Caco-2 (cell line): ENCODE measurements at places on chromosomes 5 and 9. TPM values are rescaled to one million over a fixed set of nuclear protein-coding genes. Genes with fewer than 3 reads are reported as not detected.

DNA sequence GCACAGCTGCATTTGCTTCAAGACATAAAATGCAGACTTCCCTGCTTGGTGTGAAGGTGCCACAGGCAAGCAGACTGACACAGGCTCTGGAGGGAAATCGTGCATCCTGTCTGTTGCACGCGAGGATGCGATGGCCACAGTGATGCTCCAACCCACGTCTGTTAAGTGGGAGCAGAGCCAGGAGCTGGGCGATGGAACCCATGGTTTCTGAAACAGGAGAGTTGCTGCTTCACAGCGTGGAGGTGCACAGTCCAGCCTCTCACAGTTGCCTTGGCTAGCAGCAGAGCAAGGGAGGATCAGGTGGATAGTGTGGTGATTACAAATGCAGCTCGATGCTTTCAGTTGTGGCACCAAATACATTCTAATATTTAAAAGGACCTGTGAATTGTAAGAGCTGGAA lies 108.8 kb downstream of the TENT4A start:
- DNase-seq, result no peak

GRCh38 chr9:127595611-127596010 lies 16.5 kb upstream of the STXBP1 start:
- no peak for DNase-seq

- no peak for DNase-seq
Observed at GRCh38 chr5:112693301-112693700, 44.4 kb upstream of the APC start.

Gene PDGFRB
- total RNA-seq, result 5.9 and 7.2 TPM in 2 replicates

Gene SMARCA2
- total RNA-seq, result 7.9 and 13.5 TPM in 2 replicates

DNA sequence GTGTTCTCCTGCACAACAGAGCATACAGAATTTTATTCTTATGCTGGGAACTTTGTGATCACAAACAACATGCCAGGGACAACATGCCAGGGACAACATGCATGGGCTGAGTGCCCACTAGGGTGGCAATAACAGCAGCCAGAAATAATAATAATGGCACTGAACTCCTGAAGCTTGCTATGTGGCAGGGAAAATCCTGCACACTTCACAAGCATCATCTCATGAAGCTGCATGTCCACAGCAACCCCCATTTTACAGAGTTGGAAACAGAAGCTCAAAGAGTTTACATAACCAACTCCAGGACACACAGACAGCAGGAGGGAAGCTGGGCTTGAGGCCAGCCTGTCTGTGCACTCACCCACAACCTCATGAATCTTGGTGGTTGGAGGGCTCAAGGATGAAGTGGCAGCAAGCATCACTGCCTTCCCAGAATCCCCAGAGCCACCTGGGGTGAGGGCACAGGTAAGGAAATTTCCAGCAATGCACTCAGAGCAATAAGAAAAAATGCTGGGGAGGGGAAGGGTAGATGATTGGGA lies 111.4 kb downstream of the GABBR2 start:
- no peak for DNase-seq

DNA sequence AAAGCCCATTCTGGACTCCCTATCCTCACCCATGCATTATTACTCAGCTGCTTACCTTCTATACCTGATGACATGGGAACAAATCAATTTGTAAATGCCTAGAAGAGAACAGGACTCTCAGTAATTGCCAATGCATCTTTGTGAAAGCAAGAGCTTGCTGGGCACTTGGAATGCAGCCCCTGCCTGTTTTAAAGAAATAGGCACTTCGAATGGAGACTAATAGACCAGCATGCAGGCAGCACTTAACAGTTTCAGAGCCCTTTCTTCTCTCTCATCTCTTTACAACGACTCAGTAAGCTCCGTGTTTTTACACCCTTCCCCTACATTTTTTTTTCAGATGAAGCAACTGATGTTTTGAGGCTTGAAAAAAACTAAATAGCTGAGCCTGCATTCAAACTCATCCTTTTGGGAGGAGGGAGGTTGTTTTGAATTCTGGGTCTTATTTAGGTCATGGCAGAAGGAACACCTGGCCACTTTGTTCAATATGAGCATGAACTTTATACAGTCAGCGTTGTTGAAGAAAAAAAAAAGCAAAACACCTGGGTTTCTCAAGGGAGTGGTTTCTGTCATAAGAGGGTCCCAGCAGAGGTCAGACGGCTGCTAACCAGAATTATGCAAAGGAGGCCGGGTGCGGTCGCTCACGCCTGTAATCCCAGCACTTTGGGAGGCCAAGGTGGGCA lies 34.6 kb upstream of the WHRN start:
- DNase-seq, result no peak

Gene SPATA31D4
- total RNA-seq, result not detected in 2 replicates

DNA sequence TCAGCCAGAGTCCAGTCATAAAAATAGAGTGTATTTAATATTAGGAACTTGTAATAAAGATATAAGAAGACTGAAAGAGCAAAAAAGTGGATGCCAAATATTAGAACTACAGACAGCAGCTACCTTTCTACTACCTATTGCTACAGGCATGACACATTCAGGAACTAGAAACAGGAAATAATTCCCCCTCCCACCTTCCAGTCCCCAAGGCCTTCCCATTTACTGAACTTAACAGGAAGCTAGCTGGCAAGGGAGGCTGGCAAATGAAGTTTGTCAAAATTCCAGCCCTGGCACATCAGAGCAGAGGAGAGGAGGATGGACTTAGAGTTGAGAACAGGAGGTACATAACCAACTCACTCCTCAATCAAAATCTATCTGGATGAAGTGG lies 50.2 kb upstream of the RIC1 start:
- no peak for DNase-seq

Gene KLF4
- 4.9 and 7.2 TPM in 2 replicates for total RNA-seq

DNA sequence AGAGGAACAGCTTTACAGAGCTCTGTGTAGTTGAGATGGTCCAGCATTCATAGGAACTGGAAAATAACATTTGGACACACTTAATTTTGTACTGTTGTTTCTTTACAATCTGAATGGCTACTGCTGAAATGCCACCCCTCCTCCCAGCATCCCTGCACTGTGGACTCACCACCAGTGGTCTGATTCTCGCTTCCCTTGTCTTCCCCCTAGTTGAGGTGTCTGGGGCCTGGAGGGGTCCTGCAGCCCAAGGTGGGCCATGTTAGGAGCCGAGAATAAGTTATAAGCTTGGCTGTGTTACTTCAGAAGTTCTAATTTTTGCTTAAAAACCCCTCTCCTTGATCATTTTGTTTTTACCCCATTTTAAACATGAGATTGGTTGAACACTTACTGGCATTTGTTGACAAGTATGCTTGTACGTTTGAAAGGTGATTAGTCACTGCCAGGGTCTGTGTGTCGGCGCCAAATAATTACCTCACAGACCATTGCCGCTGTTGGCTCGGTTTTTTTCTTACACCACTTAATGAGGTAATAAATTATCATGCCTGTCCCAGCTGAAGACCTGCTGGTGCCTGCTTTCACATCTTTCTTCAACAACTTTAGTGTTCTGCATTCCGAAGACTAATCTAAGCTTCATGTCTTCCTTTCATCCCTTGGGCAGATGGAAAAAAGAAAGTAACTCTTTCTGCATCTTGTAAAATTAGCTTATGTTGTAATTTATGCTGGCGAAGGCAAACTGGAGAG lies 65.8 kb downstream of the MCCC2 start:
- no peak for DNase-seq

DNA sequence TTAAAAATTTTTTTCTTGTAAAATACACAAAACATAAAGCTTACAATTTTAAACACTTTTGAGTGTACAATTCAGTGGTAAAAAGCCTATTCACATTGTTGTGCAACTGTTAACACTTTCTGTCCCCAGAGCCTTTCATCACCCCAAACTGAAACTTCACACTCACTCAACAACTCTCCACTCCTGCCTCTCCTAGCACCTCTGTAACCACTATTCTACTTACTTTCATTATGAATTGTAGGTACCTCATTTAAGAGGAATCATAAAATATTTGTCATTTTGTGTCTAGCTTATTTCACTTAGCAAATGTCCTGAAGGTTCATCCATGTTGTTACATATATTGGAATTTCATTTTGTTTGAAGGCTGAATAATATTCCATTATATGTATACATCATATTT lies 4.3 kb upstream of the ZNF510 start:
- no peak for DNase-seq

DNA sequence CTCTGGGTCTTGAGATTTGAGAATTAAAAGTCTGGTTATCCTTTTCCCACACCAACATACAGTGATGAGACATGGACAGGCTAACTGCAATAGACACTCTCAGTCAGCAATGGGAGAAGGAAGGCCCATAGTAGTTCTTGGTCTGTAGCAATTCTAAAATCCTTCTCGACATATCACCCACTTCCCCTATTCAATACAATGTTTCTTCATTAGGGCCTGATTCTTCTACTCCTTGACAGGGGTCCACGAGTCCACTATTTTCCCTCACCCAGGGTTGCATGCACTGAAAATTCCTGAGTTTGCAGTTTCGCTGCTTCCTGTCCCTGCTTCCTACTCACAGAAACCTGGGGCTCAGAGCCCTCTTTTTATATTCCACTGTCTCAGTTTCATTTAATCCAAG lies 402.8 kb downstream of the MAT2B start:
- no peak for DNase-seq

GRCh38 chr9:131524665-131525315 lies 6.3 kb downstream of the UCK1 start:
- no peak for DNase-seq

DNA sequence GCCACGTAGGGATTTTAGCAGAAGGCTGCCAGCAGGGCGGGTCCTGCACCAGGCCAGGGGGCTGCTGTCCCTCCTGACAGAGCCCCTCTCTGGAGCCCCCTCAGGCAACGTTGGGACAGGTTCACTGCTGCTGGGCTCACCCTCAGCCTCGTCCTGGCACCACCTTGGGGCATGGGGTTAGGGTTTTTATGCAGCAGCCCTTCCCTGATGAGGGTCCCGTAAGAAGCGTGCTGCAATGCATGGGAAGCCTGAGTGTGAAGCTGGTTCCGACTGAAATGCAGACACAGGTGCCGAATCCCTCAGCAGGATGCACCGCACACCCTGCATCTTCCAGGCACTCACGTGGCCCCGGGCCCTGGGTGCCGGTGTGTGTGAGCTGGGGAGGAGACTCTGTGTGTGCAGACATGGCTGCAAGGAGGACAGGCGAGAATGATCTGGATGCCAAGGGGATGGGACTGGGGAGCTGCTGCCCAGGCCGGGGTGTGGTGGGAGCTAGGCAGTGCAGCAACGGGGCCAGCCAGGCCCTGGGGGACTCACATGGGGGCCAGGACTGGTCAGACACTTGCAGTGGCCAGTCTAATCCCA lies 27.1 kb downstream of the ZDHHC11B start:
- DNase-seq, result no peak

Gene RNF183
- 1.5 and 3.3 TPM in 2 replicates for total RNA-seq

DNA sequence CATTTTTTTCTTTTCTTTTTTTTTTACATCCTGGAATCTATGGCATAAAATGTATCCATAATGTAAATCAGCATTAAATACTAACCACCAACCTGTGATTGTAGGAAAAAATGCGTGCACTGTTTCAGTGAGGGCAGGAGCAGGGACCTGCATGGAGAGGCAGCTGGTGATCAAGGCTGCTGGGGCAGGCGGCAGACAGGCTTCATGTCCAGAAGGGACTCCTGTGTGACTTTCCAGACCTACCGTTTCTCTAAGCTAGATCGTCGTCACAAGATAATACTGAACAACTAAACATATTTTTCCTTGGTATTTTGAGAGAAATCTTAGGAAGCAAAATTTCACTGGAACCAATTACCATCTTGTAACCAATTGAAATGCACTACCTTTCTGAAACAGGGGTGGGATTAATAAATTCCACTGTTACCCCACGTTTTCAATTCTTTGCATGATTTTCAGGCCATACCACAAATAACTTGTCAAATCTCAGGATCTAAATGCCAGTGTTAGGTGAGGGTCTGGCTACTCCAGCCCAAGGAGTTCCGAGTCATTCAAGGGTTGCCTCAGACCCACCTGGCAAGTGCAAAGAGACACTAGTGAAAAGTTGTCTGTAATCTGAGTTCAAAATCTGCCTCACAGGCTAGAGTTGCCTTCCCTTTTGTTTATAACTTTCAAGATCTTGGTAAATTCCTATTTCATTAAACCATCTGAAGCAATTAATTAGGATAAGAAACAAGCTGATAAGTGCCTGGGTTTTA lies 198.2 kb downstream of the SEMA5A start:
- DNase-seq, result no peak

DNA sequence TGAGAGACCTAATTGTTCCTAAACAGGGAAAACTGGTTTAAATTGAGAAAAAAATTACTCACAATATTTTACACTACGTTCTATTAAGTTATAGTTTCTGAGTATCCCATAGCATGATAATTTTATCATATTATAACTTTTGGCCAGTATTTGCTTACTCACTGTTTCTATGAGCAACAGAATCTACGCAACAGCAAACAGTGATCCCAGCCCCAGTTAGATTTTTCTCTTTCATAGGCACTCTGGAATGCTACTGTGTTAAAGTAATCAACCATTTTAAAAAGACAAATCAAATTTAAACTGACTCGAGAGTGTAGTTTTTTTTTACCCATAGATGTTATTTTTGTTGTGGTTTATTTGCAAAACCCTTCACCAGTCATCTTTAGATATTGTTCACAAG lies 107.2 kb downstream of the XRCC4 start:
- DNase-seq, result no peak

Gene DAB2
- total RNA-seq, result 133 and 135 TPM in 2 replicates

Gene NR5A1
- 0.09 TPM in 1 of 2 replicates, not detected in the other for total RNA-seq

GRCh38 chr5:62779010-62779422 lies 200.4 kb downstream of the LRRC70 start:
- no peak for DNase-seq
